ENCODE measurements at places on chromosomes 6 and 20. TPM values are rescaled to one million over a fixed set of nuclear protein-coding genes. Genes with fewer than 3 reads are reported as not detected.
A peak's percentile ranks its signal among the peaks of the same experiment; 100 is the strongest.

DNA sequence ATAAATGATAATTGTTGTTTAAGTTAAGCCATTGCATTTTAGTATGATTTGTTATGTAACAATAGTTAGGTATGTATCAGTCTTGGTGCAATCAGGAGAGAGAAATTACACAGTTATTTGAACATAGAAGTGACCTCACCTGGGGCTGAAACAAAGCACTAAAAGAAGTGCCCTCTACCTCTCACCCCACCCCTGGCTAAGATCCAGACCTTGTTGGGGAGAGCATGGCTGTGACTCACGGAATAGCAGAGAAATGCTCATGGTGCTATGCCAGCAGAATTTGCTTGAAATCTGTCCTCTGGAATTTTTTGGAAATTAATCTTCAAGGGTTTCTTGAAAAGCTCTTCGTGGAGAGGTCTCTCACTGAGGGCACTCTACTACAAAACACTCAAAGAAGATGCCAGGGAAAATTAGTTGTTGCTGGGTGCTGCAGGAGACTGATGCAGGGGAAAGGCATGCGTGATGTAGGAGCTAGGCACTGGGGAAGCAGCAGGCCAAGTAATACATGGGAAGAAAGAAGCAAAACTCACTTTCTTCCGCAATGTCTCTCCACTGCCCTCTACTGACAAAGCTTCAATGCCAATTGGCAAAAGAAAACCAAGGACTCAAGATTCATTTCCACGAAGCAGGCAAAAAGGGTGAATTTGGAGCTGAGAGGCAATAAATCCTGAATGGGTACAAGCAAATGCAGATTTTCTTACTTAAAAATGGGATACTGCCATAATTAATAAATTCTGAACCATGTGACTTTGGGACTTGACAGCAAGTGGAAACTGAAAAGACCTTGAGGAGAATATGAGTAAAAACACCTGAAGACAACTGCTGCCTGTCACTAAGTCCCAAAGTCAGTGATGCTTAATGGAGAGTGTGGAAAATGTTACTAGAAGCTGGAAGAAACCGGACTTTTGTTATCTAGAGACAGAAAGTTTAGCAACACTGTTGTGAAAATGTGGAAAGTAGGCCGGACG is 136.3 kb upstream of the ZNF184 start:
- DNase-seq, result no peak

DNA sequence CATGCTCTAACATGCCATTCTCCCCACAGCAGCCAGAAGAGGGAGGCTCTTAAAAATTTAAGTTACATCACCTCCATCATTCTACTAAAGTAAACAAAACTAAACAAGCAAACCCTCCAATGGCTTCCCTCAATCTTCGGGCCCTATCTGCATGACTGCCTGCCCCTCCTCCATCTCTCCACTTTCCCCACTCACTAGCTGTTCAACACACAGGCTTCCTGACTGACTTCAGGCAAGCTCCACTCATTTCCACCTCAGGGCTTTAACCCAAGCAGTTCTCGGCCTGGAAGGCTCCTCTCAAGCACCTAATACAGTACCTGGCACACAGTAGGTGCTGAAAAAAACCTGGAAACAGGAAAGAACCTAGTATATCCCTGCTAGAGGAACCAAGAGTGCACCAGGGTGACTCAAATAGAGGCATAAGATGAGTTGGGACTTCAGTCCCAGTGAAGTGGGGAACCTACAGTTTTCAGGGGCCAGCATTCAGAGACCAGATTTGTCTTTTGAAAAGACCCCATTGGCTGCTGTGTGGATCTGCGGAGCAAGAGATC is 2.8 kb downstream of the AHCY start:
- no peak for DNase-seq

DNA sequence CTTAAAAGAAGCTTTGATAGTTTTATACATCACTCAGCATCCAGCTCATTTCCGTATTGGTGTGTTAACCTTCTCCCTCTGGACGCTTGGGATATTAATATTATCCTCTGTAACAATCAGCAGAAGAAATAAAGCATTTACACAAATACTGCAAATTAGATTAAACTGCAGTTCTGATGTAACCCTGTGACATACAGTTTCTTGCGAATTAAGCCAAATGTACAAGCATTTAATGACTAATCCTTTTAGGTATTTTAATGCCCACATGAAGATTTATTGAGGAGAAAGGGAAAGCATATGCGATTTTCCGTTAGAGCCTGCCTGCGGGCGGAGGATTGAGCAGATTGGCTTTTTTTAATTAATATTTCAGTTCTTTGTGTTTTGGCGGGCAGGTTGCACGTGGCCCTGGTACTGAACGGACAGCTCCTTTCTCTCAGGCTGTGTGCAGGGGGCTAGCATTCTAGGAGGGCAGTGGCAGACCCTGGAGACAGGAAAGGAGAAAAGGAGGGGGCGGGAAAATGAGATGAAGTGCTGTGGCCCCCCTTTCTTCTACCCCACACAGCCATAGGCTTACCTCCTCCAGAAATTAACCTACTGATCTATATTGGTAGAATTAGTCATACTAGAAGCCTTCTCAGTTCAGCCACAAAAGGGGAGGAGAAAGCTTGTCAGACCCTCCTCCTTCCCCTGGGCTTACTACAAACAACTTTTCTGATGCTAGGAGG is 14.1 kb upstream of the TFAP2D start:
- DNase-seq, result no peak

GRCh38 chr6:135703621-135704020 is 147.9 kb upstream of the PDE7B start:
- no peak for DNase-seq

DNA sequence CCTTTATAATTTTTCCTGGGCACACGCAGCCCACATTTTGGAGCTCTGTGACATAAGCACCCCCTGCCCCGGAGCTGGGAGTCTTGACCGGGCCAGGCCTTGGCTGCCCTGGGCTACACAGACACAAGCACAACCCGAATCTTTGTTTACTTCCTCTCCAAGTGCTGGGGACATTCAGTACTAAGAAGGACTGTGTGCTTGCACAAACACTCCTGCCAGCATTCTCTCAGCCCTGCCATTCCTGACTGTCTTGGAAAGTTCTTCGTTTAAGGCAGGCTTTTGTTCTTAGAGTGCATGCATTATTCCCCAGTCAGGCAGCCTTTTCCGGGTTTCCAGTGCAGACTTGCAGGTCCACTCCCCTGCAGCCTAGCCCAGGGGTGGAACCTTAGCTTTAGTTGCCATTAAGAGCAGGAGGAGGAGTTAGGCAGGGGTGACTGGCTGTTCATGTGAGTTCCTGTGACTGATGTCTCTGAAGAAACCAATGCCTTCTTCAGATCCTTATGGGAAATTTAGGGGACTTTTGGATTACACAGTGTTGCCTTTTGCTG is 28.6 kb downstream of the FOXO3 start:
- DNase-seq, result no peak

DNA sequence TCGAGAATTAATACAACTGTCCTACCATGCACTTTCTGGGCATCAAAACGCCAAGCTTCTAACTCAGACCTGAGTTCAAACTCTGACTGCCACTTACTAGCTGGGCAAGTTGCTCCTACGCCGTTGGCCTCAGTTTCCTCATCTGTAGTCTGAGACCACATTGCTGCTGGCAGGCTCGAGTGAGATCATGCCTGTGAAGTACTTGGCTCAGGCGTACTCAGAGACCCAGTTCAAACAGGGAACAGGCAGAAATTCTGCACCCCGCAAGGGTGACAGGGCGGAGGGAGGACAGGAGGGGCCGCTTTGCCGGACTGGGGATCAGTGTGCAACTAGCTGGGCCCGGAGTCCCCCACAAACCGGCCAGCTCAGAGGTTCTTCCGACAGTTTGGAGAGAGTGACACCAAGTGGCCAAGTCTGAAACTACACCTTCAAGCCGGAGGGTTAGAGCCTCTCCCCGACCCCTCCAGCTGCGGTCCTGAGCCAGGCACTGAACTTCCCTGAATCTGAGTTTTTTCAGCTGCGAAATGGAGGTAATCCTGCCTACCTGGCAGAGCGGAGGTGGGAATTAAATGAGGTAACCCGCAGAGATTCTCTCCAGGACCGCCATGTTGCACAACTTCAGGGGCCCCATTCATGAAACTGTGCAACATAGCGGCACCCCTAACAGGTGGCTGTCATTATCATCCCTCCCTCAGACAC is 46.0 kb upstream of the PTPN1 start:
- DNase-seq, result peak; percentile 25

DNA sequence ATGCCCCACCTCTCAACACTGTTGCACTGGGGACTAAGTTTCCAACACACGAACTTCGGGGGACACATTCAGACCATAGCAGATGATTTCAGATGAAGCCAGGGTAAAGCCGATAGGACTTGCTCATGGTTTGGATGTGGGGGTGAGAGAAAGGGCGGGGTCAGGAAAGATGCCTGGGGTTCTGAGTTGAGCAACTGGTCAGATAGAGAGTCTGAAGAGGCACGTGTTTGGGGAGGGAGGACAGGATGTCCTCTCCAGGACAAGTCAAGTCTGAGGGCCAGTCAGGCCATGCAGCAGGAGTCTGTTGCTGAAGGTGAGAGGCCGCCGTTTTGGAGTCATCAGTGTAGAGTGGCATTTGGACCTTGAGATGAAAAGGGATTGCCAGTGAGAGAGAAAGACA is 197.9 kb upstream of the SNX9 start:
- no peak for DNase-seq

DNA sequence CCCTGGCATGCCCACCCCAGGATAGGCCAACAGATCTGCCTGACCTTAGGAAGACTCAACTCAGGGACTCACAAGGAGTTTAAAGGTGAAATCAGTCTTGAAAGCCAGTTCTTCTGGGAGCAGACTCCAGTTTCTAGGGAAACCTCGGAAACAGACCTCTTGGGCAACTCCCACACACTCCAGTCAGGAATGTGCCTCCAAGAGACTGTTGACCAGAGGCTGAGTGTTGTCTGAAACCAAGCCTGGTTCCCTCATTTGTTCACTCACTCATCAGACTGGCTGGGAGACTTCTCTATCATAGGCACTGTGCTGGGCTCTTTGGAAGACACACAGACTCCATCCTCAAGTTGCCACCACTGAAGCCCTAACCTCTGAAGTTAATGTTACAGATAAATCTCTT is 1.8 kb downstream of the TREM1 start:
- no peak for DNase-seq

- DNase-seq, result no peak
These were observed 260.9 kb downstream of the SLC24A3 start for GRCh38 chr20:19473216-19473921.

GRCh38 chr20:51712501-51713212 is 55.5 kb downstream of the ATP9A start:
- no peak for DNase-seq

- DNase-seq, result no peak
These were observed 233.5 kb upstream of the QKI start for GRCh38 chr6:163180874-163181541.

GRCh38 chr6:127345521-127345920 is 2.1 kb upstream of the ECHDC1 start:
- DNase-seq, result no peak

- DNase-seq, result no peak
These were observed 659 bp downstream of the SLC35F1 start for GRCh38 chr6:117907601-117908245.

DNA sequence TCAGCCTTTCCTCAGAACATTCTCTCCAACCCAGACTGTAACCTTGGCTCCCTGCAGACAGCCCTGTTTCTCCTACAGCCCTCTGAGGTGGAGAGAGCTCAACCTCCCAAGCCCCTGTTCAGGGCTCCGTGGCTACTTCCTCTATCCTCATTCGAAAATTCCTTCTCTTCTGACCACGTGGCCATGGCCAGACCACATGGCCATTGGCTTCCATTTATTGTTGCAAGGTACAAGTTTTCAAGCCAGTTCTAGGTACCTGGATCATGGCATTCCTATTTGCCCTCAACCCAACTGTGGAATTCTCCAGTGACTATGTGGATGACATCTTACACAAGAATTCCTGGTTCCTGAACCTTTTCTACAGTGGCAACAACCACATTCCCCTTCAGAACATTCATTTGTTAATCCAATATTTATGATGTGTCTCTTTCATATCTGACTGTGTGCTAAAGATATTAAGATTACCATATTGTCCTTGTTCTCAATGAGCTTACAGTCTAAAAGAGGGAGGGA is 161.9 kb downstream of the GMPR start:
- DNase-seq, result no peak

DNA sequence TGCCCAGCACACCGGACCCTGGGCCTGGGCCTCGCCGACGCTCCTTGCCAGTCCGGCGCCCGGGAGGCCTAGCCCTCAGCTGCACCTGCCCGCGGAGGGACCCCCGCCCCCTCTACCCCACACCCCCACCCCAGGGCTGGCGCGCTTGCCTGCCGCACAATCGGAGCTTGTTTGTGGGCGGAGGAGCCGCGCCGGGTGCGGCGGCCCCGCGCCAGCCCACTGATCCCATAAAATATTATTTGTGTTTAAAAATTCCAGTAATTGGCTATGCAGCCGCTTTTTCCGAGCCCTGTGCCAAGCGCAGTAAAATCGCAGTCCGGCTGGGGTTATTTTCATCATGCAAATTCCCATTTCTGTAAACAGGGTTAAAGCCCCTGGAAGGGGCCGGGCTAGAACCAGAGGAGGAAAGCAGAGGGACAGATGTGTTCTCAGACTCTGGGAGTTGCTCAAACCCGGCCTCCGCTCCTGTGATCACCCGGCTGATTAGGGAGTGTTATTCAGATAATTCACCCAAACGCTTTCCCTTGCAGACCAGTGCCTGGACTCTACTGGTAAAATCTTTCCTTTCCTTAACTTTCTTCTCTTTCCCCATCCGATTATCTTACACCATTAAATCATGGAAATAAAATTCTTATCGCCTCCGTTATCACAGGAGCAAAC is 93.1 kb downstream of the NCR2 start:
- no peak for DNase-seq

GRCh38 chr20:16395366-16395765 is 177.9 kb downstream of the KIF16B start:
- no peak for DNase-seq

DNA sequence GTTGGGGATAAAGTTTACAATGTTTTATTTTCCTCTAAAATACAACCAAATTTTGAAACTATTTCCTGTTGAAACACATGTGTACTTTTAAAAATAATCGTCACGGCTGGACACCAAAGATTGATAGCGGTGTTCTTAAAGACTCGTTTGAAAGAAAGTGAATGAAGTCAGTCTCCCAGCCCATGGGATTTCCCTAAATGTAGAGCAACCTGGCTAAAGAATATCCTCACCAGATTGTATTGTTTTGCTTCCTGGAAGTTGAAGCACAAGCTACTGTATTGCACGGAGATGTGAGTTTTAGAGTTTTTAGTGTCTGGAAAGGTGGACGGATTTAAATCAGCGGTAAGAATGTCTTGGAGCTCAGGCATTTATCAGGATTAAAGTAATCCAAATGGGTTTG is 189.5 kb downstream of the THBS2 start:
- no peak for DNase-seq

GRCh38 chr20:50387218-50387995 is 122.8 kb upstream of the PTPN1 start:
- no peak for DNase-seq

SLC4A11 gene
- total RNA-seq, result 0.43 TPM

TMEM151B gene
- not detected for total RNA-seq

TREM1 gene
- not detected for total RNA-seq

ASIP gene
- not detected for total RNA-seq

CTAGE9 gene
- total RNA-seq, result not detected

ADGRF5 gene
- total RNA-seq, result not detected

BFSP1 gene
- 0.30 TPM for total RNA-seq

GNRH2 gene
- total RNA-seq, result 3.0 TPM

TRDN gene
- total RNA-seq, result not detected

NR2E1 gene
- total RNA-seq, result not detected

CALHM4 gene
- total RNA-seq, result not detected

KCNQ2 gene
- total RNA-seq, result 0.19 TPM

SLC35B2 gene
- 17.0 TPM for total RNA-seq

SSTR4 gene
- not detected for total RNA-seq
